Stimulated activated CD4-positive, alpha-beta T cell treated with anti-CD3 and anti-CD28 coated beads, TNF-alpha, amount 100 ng/mL, for 24 hours (primary cell): ENCODE measurements at places on chromosomes 7 and 10.

GRCh38 chr10:30047430-30047829 is 12.0 kb downstream of the JCAD start:
- DNase-seq, result no peak

GRCh38 chr10:96043893-96044715 is 721 bp downstream of the CCNJ start:
- no peak for DNase-seq

GRCh38 chr10:133309720-133310398 is 1.1 kb downstream of the ZNF511 start:
- DNase-seq, result no peak

- DNase-seq, result no peak
Measured at GRCh38 chr7:44520574-44520973, 20.6 kb downstream of the NPC1L1 start.

- DNase-seq, result peak; percentile 45
Measured at GRCh38 chr10:21173802-21174714, 276.9 kb upstream of the NEBL start.

GRCh38 chr7:2650451-2650850 is 18.7 kb downstream of the TTYH3 start:
- no peak for DNase-seq

GRCh38 chr7:7701527-7701926 is 16.9 kb downstream of the RPA3 start:
- no peak for DNase-seq

DNA sequence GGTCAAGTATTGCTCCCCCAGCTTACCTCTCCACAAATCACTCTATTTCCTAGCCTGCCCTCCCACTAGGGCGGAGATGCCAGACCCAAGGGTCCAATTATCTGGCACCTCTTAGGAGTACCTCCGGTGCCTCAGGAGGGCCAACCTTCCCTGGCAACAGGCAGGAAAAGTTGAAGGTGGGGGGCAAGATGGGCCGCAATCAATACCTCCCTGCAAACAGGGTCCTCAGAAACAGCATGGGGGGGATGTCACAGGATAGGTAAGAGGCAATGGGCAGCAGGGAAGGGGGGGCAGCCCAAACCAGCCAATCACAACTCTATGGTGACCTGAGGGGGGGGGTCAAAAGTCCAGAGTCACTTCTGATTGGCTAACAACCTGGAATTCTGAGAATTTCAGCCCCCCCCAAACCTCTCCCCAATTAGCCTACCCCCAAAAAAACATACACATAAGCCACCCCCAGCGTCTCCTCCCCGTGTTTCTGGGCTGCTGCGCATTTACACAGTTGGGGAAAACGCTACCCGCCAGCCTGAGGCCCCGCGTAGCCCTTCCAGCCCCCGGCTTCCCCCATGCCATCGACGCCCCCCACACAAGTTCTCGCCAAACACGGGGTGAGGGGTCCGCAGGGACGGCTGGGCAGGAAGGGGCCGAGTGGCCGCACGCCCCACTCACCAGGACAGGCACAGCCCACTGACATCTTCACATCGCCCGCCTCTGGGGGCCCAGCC is 589 bp downstream of the LDB1 start:
- peak; percentile 55 for DNase-seq

- no peak for DNase-seq
Measured at GRCh38 chr7:32428546-32428945, 61.6 kb downstream of the LSM5 start.

- no peak for DNase-seq
Measured at GRCh38 chr7:78769481-78770101, 683.9 kb downstream of the MAGI2 start.

GRCh38 chr7:133839121-133839520 is 288.0 kb upstream of the LRGUK start:
- no peak for DNase-seq

- DNase-seq, result no peak
Measured at GRCh38 chr7:43864126-43864525, 5.2 kb downstream of the MRPS24 start.

GRCh38 chr7:136045992-136046391 is 68.8 kb upstream of the MTPN start:
- DNase-seq, result no peak

DNA sequence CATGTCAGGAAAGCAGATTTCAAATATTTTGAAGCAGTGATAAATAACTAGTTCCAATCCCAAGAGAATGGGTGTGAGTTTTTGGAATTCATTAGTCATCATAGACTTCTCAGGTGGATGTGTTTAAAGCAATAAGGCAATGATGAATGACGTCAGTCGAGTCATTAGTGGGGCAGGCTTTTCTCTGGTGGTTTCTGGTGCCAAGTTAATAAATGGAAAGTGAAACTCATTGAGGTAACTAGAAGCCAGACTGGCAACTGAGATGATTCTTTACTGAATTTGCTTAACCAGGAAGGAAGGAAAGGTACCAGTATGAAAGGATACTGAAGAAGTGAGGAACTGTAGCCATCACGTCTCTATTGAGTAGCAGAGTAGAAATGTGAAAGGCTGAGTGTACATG is 311.0 kb downstream of the GPAM start:
- DNase-seq, result no peak

DNA sequence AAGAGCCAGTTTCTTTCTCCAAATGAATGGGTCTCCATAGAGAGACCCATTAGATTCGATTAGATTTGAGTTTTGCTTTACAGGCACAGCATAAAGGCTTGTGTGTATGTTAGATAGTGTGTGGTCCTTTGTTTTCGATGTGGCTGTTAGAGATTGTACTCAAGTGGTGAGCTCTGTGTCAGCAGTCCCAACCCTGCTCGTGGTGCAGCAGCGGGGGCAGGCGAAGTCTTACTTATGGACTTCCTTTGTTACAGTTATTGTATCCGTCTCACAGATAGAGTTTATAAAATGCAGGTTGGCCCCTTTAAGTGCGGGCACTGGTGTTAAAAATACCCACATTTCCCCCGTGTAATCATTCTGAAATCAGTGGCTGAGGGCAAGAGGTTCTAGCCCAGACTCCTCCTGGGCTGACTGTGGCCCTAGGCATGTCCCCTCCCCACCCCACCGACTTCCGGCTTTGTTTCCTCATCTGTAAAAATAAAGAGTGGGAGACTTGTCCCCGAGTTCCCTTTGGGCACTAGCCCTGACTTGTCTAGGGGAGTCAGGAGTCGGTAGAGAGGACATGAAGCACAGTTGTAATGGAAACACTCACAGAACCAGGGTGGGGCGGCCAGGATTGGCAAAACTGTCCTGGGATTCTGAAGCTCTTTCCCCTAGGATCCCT is 28.6 kb downstream of the MTURN start:
- no peak for DNase-seq

GRCh38 chr10:98313598-98313997 is 45.6 kb upstream of the LOXL4 start:
- DNase-seq, result no peak

DNA sequence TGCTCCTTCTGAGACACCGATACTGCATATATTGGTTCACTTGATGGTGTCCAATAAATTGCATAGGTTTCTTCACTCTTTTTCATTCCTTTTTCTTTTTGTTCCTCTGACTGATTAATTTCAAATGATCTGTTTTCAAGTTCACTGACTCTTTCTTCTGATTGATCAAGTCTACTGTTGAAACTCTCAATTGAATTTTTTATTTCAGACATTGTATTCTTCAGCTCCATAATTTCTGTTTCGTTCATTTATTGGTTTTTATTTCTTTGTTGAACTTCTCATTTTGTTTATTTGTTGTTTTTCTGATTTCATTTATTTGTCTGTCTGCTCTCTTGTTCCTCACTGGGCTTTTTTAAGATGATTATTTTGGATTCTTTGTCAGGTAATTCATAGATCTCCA is 13.6 kb downstream of the CASP7 start:
- DNase-seq, result no peak

DNA sequence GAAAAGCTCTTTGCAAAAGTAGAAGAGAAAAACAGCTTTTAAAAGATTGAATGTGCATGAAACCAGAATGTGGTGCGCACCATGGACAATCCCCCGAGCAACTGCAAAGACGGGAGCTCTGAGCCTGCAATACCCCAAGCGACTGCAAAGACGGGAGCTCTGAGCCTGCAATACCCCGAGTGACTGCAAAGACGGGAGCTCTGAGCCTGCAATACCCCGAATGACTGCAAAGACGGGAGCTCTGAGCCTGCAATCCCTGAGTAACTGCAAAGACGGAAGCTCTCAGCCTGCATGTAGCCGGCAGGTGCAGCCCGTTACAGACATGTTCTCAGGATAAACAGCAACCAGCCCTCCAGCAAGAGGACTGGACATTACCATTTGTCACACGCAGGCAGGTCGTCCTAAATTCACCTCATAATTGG is 6.2 kb downstream of the ZNF775 start:
- DNase-seq, result no peak

DNA sequence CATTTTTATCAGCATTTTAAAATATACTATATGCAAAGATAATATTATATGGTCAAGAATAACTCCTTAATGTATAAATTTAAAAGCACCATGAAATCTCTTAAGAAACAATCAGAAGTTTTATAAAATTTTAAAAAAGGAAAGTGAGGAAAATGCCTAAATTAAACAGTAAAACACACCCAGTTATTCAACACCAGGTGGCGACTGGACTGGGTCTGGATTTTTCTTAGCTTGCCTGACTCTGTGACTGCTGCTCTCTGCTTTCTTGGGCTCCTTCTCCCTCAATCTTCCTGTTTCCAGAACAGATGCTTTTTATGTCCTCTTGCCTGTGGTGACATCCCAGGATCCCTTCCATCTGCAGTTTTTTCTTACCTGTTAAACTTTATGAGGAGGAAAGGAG is 200.3 kb downstream of the BICC1 start:
- DNase-seq, result no peak

DNA sequence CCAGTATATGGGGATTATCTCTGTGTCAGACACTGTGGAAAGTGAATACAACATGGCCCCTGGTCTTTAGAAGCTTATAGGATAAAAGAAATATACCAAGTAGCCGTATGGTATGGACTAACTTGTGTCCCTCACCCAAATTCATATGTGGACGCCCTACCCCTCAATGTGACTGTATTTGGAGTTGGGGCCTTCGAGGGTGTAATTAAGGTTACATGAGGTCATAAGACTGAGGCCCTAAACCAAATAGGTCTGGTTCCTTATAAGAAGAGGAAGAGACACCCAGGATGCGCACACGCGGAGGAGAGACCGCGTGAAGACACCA is 36.3 kb downstream of the ASB13 start:
- DNase-seq, result no peak

DNA sequence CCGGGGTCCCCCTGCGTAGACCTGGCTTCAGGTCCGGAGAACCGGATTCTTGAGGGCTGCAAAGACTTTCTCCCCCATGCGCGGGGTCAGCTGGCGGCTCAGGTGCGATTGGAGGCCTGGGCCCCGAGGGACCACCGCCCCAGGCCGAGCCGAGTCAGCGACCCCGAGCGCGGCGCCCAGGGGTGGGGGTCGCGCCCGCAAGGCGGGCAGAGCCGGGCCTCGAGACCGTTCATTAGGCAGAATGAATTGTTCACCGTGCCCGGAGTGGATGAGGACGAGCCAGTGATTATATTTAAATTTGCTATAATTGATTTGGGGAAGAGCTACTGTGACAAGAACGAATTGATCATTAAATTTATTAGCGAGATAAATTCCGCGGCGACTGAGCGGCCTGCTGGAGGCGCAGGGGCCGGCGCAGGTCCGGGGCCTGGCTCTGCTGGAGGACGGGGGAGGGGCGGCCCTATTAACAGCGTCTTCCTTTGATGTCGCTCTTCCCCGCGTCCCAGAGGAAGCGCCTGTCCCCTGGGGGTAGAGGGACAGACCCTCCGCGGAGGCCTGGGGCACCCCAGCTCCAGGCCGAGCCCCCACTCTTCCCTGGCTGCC is 7.5 kb downstream of the MNX1 start:
- no peak for DNase-seq

DNA sequence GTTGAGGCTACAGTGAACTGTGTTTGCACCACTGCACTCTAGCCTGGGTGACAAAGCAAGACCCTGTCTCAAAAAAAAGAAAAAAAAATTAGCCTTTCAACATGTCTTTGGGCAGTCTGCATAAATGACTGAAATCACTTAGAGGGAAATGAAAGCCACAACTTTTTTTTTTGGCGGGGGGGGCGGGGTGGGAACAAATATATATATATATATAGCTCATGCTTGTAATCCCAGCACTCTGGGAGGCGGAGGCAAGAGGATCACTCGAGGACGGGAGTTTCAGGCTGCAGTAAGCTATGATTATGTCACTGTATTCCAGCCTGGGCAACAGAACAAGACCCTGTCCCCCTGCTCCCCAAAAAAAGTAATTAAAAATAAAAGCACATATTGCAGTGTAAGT is 23.4 kb upstream of the MICU1 start:
- no peak for DNase-seq

GRCh38 chr7:6012355-6013104 is 3.5 kb downstream of the AIMP2 start:
- DNase-seq, result no peak

DNA sequence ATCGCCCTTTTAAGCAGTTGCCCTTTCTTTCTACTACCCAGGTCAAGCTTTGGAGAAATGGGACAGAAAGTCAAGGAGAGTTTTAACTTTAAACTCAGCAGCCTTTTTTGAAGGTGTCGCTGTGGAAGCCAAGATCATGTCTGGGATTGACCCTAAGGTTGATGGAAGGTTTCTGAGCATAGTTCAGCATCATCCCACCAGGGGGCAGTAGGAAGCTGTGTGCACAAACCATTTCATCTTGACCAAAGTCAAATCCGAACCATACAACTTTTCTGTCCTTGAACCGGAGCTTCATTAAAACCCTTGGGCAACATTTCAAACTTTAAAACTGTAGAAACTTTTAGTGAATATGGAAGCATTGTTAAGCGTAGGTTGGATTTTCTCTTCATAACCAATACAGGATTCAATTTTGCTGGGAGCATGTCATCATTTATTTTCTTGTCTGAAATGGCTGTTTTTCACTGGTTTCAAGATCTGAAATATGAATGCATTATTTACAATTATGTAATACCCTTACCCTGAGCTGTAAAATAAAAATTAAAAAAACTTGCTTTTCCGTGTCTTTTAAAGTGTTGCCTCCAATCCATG is 214.4 kb upstream of the KIAA1217 start:
- no peak for DNase-seq

GRCh38 chr7:135965602-135966001 is 11.6 kb downstream of the MTPN start:
- no peak for DNase-seq

DNA sequence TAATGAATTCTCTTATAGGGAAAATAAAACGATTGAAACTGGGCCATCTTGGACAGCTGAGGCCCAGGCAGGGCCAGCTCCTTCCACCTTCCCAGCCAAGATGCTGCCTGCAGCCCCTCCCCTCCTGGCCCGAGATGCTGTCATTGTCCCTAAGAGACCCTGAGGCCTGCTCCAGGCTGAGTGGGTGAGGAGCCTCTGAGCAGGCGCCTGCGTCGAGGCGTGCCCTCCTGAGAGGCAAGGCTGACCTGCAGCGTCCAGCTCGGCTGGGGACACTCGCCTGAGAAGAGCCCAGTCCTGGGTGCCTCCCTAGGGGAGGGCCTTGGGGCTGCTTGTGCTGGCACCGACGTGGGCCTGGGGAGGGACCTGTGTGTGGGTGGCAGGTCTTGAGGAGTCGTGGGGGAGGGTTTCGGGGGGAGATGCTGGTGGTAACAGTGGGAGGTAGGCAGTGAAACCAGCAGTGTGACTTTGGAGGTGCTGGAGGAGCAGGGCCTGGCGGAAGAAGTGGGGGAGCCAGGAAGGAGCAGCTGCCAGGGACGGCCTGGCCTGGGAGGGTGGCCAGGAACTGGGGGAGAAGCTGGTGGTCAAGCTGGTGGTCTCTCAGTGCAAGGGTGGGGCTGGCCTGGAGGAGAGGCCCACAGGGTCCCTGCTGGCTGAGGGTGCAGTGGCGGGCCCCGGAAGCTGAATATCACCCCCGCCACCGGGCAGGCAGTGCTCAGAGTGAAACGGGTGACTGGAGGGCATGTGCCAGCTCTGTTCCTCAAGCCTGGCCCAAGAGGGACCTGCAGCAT is 7.9 kb downstream of the GPR146 start:
- no peak for DNase-seq

- DNase-seq, result no peak
Measured at GRCh38 chr10:91759581-91759986, 38.6 kb upstream of the TNKS2 start.
